ENCODE measurements at places on chromosomes 7 and 10.

DNA sequence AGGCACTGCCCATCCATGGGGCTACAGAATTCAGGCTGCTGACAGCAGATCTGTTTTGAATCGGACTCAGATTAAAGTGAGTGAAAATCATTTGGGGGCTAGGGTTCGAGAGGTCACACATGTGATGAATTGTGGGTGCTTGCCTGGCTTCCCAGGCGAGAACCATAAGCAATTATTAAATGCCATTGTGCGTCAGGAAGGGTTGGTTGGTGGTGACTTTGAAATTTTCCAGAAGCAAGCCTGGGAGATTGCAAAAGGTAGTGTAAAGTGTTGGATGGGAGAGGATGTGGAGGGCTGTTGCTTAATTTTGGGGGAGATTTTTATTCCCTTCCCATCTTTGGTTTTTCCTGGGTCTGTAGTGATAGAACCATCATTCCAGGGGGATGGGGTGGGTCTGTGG is 34.6 kb downstream of the LRMDA start:
- no peak for DNase-seq

GRCh38 chr7:143043391-143043790 is 8.8 kb upstream of the OR6V1 start:
- no peak for DNase-seq

DNA sequence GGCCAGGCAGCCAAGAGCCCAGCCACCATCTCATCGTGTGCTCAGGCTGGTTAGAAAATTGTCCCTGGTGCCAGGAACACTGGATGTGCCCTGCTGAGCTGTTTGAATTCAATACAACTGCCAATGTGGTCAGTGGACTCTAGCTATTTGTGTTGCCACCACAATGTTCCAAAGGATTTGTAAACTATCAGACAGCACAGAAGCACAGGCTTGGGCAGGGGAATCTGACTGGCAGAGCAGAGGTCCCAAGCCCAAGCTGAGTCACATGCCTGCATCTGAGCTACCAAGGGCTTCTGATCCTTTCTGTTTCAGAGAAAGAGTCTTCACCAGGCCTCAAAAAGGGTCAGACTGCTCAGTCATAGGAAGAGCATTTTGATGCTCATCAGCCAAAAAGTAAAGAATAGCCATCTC is 232.1 kb upstream of the SEMA3C start:
- peak; percentile 77 for DNase-seq

DNA sequence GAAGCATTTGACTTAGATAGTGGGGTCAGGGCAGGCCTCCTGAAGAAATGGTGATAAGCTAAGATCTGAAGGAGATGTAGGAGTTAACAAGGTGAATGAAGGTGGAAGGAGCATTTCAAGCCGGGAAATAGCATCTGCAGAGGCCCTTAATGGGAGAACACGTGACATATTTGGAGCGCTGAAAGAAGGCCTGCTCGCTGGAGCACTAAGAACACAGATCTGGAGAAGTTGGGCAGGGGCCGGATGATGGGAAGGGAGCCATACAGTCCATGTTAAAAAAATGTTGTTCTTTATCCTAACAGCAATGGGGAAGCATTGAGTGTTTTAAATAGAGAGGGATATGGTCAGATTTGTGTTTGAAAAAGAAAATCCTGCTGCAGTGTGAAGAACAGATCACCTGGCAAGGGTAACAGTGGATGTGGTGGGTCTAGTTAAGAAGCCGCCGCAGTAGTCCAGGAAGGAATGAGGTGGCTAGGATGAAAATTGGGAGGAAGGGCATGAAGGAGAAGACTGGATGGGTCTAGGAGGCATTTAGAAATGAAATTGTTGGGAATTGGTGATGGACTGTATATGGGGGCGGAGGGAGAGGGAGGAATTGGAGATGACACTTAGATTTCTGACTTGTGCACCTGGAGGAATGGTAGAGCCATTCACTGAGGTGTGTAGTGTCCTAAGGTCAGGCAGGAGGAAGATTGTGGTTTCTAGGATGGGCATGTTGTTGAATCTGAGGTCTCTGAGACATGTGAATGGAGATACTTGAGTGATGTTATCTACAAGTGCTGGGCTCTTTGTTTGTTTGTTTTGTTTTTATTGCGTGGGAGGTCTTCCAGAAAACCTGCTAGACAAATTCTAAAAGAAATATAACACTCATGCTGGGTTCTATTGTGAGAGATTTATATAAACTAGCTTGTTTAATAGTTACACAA is 58.4 kb downstream of the MET start:
- no peak for DNase-seq

DNA sequence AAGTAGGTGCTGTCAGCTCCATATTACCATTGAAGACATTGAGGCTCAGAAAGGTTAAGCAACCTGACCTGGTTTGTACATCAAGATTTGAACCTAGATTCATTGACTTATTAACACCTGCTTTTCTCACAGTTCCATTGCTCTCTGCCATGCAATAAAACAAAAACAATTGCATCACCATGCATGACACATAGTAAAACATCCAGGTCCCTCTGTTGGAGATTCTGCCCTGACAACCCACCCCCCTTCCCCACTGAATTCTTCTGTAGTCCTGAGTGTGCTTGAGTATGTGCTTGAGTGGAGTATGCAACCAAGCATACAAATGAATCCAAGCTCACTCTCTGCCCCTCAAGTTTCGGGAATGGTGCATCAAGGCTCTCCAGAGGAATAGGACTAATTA is 6.0 kb upstream of the LMBR1 start:
- no peak for DNase-seq

DNA sequence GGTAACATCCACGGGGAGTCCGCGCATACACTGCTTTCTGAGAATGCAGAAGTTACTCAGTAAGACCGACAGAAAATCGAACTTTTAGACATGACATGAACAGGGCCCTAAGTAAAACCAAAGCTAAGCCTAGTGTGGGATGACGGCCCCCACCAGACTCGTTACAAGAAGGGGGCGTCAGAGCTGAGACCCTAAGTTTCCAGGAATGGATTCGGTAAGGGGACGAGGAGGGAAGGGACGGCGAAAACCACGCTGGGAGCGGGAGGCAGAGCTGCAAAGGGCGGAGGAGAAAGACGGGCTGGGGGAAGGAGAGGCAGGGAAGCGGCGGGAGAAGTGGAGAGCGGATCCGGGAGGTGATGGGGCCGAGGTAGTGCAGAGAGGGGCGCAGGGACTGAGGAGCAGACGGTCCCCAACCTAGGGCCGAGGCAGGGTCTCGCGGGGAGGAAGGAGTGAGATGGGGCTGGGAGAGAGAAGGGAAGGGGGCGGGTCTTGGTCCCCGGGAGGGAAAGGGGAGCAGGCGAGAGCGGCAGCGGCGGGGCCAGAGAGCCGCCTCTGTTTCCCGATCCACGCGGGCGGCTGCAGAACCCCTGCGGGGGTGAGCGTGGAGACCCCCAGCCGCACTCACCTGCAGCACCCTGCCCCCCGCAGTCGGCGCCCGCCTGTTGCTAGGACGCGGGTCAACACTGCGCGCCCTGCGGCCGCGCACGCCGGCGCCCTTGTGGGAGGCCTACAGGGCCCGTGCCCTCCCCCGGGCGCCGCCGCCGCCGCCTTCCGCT is 513 bp downstream of the ODAD2 start:
- DNase-seq, result peak; percentile 24

GRCh38 chr7:19210893-19211413 is 65.7 kb upstream of the FERD3L start:
- no peak for DNase-seq

- DNase-seq, result no peak
Measured at GRCh38 chr7:157268540-157268939, 68.3 kb upstream of the DNAJB6 start.

- DNase-seq, result no peak
Measured at GRCh38 chr10:131312478-131312836, 936 bp upstream of the TCERG1L start.

DNA sequence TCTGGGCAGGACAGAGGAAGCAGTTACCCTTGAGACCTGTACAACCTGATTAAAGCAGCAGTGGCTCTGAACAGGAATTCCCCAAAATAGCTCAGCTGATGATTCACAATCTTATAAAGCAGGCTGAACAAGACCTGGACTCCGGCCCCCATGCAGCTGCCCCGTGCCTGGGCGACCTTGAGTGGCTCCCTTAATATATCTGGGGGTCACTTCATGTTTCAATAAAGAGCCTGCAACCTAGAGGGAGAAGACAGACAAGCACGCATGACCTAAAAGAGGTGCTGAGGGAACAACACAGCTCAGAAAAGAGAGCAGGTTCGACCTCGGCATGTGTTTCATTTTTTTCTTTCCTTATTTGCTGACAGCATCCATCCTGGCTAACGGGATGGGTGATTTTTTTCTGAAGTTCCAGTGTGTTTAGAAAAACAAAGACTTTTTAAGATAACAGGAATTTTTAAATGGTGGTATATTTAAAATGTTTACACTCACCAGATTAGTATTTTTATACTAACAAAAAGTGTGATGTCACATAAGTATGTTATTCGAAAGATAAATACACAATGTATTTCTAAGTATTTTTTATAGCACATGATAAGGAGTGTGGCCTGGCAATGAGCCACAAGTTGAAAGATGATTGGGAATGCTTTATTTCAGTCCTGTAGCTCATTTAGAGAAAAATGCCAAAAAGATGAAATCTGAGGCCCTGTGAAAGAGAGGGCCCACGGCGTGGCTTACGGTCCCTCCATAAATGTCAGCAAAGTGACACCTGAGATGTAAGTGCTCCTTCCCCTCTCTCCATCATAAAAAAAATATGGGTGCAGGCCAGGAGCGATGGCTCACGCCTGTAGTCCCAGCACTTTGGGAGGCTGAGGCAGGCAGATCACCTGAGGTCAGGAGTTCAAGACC is 161.3 kb downstream of the SLIT1 start:
- no peak for DNase-seq

DNA sequence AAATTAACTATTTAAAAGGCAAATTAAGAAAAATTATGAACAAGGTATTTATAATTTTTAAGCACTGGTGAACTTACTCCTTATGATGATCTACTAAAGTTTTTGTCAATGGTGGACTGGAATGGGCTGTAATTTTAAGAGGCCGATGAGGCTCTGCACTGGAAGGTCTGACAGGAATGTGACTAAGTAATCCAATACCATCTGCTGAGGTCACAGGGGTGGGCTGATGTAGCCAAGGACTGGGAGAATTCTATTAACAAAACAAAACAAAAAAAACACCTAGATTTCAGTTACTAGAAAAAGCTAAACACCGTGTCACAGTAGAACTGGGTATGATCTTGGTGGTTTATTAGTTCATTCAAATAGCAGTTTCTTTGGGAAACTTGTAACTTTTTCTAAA is 75.9 kb downstream of the NRBF2 start:
- no peak for DNase-seq

DNA sequence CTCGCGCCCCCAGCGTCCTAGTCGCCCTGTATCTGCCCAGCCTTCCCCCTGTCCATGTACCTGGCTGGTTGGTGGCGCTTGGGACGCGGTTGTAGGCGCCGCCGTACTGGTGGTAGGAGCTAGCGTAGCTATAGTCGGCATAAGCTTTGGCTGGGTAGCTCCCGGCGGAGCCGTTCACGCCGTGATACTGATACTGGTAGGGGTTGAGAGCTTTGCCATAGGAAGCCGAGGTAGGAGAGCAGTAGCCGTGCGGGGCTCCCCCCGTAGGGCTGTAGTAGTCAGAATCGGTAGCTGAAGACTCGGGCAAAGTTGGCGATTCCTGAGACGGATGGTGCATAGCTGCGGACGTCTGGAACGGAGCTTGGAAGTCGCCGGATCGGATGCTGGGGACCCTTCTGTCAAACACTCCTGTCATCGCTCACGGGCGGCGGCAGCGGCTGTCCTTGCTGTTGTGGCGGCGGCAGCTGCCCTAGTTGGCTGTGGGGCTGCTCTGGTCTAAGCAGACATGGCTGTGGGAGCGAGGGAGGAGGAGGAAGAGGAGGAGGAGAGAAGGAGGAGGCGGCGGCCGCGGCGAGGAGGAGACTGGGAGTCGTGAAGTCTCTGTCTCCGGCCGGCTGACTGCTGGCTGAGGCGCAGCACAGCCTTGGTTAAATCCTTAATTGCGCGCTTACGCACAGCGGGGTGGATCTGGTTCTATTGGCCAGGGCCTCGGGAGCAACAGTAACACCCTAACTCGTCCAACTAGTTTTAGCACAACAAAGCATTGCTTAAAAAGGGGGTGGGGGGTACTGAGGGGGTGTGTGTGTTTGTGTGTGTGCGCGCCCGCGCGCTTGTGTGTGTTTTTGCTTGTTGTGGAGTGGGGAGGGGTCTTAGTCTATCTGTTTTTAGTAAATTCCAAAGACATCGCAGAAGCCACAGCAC is at the start of gene DLX5:
Gene DLX5, minus strand, starts transcription at position 623 of the 921 bp plus-strand sequence. Its CDS starts 208 bp downstream, at position 415.
- peak; percentile 35 for DNase-seq

GRCh38 chr7:82945480-82945879 is 217.2 kb downstream of the PCLO start:
- DNase-seq, result no peak

DNA sequence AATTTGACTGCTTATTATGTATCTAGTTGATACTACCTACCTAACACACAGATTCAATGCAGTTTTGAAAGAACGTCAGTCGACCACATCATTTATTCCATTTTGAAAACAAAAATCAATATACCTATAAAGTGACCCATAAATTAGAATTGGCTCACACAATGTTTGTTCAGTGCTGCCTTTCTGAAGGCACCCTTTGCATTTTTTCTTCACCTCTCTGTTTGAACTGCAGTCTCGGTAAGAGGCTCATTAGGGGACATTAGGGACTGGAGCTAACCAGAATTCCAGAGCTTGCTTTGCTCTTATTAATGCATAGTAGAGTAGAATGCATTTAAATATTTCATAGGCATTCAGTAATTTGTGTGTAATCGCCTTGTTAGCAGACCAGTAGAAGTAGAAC is 234.1 kb downstream of the FOXP2 start:
- no peak for DNase-seq

- DNase-seq, result no peak
Measured at GRCh38 chr10:78707745-78708144, 361.0 kb upstream of the ZMIZ1 start.

- DNase-seq, result no peak
Measured at GRCh38 chr7:32036557-32036956, 33.6 kb downstream of the PDE1C start.

GRCh38 chr7:12291870-12292269 is 80.8 kb downstream of the TMEM106B start:
- DNase-seq, result no peak

Data from Ammon's horn (tissue), 1 donor.